KBM-7 (cell line): ENCODE measurements at places on chromosomes 1 and 21.

DNA sequence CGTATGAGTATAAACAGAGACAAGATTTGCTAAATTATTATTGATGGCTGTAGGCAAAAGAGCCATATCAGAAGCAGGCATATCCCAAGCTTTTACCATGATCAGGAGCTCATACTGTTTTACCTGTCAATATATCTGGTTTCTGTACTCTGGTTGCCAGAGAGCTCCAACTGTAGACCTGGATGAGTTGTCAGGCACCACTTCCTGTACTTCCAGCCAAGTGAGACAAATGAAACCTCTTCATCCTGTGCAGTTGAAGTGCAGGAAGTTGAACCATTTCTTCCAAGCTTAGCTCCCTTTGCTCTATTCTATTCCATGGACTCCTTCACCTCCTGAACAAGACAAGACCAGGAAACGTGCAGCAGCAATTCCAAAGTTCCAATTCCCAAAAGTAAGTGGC lies 115.6 kb downstream of the ZNF281 start:
- no peak for DNase-seq

DNA sequence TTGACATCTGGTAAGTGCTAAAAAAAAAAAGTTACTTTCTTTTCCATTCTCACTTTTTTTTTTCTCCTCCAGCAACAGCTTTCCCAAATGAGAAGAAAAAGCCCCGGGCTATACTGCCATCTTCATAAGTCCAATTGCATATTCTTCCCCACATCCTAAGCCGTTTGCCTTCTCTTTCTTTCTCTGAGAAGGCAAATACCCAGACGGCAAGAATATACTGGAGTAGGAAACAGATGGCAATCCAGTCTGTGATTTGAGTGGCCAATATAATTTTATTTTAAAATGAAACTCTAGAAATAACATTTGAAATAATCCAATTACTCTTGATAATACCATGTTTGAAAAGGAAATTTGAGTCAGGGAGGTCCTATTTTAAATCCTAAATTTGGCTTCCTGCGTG lies 44.6 kb upstream of the GREM2 start:
- no peak for DNase-seq

DNA sequence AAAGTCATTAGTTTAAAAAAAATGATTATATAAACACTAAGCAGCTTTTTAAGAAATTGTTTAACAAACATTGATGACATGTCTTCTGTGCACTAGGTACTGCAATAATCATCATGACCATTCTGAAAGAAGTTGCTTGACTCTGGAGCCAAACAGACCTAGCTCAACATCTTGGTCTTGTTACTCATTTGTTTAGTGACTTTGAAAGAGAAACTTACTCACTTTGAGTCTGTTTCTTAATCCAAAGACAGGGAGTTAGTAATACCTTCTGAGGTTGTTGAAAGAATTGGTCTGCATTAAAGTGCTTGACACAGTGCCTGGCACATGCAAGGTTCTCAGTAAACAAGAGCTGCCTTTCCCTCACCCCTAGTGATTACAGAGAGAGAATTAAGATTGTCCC lies 84.4 kb downstream of the SGIP1 start:
- DNase-seq, result no peak

GRCh38 chr1:168760241-168760640 lies 31.2 kb upstream of the DPT start:
- DNase-seq, result no peak

DNA sequence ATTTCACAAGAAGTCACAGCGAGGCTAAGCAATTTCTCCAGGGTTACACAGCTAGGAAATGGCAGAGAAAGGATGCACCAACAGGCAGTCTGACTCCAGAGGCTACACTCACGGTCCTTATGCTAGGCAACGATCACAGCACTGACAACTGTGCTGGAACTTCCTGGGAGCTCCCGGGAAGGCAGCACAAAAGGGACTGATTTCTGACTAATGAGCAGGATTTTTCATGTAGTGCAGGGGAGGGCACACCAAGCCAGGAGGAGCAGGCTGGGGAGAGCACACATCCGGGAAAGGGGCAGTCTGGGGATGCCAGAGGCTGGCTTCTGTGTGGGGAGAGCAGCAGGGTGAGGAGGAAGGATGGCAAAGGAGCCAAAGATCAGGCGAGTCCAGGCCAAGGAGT lies 486.7 kb downstream of the OMA1 start:
- DNase-seq, result no peak

DNA sequence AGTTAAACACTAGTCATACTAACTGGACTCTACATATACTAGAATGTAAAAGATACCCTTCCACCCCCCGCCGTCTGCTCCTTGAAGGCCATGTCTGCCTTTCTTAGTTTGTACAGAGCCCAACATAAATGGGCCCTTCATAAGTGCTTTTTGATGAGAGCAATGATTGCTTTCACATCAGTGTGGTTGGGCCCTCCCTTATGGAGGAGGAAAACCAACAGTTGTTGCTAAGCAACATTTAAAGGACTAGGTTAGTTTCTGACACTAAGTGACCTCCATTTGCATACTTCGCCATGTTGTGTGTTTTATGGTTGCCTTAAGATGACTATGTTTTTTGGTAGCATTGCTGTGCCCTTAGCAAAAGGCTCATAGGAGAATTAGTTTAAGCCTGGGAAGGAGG lies 182.0 kb upstream of the SGIP1 start:
- DNase-seq, result peak; percentile 58

DNA sequence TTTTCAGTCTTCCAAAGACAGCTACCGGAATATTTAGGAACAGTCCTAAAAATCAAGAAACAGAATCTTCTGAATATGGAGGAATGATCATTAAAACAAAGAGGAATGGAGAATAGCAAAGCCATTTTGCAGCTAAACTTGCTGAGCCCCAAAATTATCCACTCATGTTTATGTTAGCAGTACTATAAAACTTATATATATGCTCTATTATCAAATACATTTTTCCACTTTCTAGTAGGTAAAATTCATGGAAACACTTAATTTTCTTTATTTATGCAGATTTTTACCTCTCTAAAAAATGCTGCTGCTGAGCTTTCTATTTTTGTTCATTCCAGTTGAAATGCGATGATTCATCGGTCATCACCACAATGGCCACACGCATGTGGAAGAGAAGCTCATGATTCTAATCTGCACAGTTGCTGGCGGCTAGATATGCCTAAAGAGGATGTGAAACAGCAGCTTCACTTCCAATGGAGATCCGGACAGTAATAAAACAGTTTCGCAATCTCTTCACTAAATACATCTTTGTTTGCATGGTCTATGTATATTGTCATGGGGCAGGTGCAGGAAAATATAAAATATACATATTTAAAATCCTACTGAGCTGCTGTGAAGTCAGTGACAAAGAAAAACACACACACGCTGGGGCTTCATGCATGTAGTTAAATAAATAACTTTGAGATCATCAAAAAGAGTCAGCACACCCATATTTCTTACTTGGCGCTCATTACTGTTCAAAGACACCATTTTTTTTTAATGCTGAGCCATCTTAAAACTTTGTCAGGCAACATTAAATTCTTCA lies 292.2 kb downstream of the SMYD3 start:
- DNase-seq, result peak; percentile 90

- no peak for DNase-seq
These were observed 1.5 kb downstream of the SPATA6 start for GRCh38 chr1:48470481-48470855.

DNA sequence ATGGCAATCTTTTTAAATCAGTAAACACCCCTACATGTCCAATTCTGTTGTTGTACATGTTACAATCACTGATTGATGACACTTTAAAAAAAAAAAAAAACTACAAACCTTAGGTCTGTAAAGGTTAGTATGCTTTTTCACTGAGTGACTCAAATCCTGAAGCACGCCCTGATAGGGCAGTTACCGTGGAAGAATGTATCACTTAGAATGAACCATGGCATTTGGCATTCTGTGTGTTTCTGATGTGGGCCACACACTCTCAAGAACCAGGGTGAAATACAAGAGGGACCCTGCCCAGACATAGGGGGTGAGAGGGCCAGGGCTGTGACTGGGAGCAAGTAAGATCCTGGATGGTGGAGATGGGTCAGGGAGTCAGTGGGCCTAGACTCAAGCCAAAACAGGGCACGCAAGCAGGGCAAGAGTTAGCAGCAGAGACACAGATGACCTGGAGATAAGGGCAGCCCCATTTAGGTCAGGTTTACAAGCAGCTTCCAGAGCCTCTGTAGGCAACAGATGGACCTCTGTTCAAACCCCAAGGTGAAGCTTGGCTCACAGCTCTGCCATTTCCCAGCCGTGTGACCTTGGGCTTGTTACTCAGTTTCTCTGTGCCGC lies 47.6 kb upstream of the DMRTB1 start:
- DNase-seq, result no peak

GRCh38 chr1:218811497-218811896 lies 362.2 kb upstream of the LYPLAL1 start:
- DNase-seq, result no peak

- no peak for DNase-seq
These were observed 28.3 kb downstream of the TP73 start for GRCh38 chr1:3680488-3681230.

DNA sequence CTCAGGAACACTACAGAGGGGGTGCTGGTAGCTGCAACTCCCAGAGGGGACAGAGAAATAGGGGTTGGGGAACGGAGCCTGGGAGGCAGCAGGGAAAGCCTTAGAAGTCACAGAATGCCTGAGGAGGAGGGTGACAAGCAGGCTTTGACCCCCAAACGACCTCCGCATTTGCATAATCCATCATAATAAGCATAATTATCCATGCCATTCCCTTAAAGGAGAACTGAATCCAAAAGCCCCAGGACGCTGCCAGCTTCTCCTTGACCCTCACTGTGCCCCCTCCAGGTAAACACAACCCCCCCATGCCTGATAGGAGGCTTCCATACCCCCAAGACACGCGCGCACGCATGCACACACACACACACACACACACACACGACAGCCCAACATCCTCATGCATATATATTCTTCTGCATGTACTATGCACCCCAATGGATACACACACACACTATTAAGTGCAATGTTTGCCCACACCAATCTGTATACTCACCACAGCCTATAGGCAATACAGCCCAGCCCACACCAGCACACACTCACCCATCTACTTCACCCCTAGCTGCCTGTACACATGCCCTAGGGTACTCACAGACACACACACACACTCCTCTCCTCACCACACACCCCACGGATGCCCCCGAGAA lies 27.8 kb downstream of the SDC3 start:
- DNase-seq, result no peak

GRCh38 chr1:21342961-21343838 lies 52.9 kb upstream of the ECE1 start:
- no peak for DNase-seq

DNA sequence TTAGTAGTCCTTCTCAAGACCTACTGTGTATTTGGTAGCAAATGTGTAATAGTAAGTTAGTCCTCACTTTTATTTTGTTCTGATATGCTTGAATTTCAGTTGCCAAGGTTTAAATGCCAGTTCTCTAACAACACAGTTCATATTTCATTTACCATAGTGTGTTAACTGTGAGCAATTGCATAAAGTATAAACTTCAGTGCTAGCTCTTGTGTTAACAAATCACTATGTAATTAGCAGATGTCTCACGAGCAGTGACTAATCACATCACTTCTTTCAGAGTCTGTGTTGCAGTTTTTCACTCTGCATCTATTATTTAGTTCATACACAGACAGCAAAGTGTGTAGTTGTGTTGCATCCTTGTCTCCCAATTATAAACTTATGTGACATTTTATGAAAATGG lies 47.8 kb downstream of the ZMYM4 start:
- DNase-seq, result no peak

DNA sequence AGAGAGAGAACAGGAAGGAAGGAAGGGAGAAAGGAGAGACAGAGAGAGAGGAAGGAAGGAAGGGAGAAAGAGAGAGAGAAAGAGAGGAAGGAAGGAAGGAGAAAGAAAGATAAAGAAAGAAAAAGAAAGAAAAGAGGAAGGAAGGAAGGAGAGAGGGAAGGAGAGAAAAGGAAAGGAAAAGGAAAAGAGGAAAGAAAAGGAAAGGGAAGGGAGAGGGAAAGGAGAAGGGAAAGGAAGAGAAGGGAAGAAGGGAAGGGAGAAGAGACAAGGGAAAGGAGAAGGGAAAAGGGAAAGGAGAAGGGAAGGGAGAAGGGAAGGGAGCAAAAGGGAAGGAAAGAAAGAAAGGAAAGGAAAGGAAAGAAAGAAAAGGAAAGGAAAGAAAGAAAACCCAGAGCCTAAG lies 404.6 kb downstream of the DISC1 start:
- no peak for DNase-seq

- DNase-seq, result no peak
These were observed 1.1 kb downstream of the ICMT start for GRCh38 chr1:6234502-6235295.

- DNase-seq, result no peak
These were observed 20.0 kb upstream of the KLHDC8A start for GRCh38 chr1:205376739-205377138.

DNA sequence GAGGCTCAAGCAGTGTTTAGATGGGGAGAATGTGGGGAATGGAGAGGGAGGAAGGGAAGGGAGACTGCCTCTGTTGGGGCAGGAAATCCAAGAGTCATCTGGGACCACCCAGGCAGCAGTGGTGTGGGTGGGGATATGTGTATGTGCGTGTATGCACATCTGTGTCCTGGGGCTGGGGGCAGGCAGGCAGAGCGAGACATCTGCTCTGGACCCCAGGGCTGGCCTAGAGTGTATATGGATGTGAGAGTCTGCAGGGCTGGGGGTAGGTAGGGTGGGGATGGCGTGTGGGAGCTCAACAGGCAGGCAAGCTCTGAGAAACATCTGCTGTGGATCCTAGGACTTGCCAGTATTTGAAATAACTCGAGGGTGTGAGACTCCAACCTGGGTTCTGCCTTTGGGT lies 3.5 kb downstream of the PTCH2 start:
- DNase-seq, result no peak

DNA sequence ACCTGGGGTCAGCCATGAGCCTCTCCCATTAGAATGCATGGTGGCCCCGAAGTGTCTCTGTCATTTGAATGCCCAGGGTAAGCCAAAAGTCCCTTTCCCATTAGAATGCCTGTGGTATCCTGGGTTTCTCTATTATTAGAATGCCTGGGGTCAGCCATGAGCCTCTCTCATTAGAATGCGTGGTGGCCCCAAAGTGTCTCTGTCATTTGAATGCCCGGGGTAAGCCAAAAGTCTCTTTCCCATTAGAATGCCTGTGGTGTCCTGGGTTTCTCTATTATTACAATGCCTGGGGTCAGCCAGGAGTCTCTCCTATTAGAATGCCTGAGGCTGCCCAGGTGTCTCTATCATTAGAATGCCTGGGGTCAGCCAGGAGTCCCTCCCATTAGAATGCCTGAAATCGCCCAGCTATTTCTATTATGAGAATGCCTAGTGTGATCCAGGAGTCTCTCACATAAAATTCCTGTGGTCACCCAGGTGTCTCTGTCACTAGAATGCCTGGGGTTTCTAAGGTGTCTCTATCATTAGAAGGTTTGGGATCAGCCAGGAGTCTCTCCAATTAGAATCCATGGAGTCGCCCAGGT lies 65.5 kb downstream of the RNF187 start:
- DNase-seq, result no peak
